ENCODE measurements at places on chromosomes 2 and 18.

DNA sequence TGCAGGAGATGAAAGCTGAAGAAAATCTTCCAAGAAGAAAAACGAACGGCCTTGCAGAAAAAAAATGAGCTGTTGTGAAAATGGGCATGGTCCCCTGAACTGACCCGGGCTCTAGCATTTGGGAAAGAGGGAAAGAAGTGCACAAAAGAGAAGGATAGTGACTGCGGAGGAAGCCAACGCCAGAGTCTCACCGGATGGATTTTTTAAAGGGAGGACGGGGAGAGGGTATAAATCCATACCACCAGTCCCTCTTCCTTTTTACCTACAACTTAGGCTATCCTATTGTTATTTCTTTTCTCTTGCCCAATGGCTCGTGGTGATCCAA, 601 bp downstream of the WDR35 start:
- no peak for DNase-seq

DNA sequence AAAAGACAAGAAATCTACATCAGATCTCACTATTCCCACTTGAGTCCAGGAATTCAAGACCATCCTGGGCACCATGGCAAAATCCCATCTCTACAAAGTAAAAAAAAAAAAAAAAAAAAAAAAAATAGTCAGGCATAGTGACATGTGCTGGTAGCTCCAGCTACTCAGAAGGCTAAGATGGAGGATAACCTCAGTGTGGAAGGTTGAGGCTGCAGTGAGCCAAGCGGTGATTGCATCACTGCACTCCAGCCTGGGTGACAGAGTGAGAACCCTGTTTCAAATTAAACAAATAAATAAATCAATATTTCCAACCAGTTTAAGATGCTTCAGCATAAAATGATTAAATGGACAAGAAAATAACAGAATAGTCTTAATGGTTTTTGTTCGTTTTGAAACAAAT, 197.4 kb downstream of the DSEL start:
- no peak for DNase-seq

DNA sequence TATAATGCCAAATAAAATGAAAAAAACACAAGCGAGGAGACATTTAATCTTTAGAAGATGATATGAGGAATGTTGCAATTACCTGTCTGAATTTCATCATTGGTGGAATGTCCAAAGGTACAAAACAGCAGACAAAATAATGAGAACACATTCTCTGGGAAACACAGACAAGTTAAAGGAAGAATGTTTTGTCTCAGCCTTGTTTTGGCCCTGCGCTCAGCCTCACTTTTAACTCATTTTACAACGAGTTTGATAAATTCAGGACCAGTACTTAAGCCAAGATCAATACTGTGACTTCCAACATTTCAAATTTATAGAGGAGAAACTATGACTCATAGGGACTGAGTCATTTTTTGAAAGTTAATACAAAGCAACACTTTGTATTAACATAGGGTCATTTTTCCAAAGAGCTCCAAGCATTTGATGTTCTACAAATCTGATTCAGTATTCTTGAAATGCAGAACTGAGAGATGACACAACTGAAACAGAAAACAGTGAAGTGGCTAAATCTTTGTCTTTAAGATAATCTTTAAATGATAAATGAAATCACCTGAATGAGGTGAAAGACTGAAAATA, 833.2 kb upstream of the CHAC2 start:
- no peak for DNase-seq

- DNase-seq: no peak
Observed at GRCh38 chr2:41038408-41038807, 586.5 kb upstream of the SLC8A1 start.

DNA sequence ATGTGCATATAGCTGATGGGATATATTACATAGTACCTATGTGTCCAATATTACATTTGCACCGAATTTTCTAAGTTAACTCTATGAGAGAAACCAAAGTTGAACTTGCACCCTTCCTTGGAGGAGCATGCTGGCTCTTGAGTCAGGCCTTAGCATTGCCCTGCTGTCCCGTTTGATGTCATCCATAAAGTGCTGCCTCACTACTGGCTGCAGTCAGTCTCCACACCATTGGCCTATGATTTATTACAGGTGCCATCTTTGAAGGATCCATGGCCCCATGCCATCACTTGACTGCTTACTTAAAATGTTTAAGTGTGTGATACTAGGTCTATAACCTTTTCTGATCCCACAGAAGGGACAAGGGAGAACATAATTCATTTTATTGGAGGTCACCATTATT, 249.3 kb upstream of the RBBP8 start:
- DNase-seq: no peak
